Fibroblast of mammary gland (primary cell): ENCODE measurements at places on chromosomes 2 and 18.

DNA sequence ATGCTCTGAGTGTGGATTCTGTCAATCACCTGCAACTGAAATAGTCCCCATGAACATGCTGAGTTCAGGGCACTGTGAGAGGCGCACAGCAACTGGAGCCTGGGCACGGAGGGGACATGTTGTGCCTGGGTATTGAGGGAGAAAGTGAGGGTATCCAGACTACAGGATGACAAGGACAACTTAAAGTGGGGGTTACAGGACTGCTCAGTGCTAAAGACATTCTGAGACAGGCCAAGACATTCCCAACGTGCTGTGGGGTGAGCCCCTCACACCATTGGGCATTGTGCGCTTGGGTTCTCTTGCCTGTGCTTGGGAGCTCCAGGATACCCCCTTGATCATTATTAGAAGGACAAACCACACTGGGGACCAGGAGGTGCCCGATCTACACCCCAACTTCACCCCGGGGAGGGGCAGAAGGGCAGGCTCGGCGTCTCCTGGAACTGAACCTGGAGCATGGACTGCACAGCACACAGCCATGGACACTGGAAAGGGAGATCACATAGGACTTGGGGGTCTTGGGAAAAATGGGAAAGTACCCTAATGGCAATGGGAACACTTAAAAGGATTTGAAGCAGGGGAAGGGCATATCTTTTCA, 72.5 kb upstream of the HDAC4 start:
- no peak for DNase-seq

DNA sequence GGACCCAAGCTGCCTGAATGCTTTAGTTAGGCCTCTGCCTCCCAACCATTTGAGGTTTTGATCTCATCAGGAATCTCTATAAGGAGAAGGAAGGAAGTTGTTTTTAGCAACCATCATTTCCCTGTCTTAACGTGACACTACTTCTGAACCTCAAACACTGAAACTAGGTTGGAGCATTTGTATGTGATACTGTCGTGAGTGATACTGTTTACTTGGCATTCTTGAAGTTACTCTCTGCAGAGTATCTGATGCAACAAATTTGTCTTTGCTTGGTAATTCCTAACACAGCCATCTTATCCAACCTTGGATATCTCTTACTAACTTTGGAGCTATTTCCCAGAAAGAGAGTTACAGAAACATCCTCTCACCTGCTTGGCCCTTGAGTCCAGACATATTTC, 22.1 kb downstream of the TTLL4 start:
- DNase-seq: no peak

DNA sequence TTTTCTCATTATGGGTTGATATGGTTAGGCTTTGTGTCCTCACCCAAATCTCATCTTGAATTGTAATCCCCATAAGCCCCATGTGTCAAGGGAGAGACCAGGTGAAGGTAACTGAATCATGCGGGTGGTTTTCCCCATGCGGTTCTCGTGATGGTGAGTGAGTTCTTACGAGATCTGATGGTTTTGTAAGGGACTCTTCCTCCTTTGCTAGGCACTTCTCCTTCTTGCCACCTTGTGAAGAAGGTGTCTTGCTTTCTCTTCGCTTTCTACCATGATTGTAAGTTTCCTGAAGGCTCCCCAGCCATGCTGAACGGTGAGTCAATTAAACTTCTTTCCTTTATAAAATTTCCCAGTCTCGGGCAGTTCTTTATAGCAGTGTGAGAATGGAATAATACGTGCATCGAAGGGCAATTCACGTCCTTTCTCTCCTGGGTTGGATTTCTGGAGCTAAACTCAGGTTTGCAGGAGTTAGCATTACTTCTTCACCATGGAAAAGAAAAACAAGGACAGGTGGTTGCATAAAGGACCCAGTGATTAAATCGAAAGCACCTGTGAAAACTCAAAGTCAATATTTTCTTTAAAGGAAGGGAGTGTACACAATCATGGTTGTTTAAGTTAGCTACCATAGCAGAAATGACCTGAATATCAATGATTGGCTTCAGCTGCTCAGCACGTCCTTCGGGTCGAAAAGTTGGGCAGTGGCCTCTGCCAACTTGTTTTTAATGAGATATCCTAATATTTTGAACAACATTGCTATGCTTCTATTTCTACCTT, 54.1 kb downstream of the CDC42EP3 start:
- no peak for DNase-seq

DNA sequence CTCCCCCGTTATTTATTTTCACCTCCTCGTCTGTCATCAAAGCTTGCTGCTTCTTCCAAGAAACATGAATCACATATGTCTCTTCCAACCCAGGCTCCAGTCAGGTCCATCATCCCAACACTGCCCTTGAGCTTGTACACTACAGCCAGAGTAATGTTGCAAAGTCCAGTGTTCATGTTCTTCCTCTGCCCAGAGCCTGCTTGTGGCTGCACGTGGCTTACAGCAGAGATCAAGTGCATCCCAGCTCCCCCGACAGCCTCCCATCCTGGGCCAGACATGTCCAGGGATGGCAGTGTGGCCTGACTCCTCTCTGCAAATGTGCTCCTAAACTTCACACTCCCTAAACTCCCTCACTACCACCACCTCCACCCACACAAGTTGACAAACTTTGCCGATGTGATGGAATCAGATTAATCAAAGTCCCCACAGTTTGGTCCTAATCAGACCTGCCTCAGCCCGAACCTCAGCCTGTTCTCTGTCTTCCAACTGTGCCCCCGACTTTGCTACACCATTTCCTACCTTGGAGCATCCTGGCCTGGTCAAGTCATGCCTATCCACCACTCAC, 54.2 kb upstream of the MAPRE3 start:
- DNase-seq: no peak

GRCh38 chr2:30981096-30981495, 157.1 kb downstream of the GALNT14 start:
- DNase-seq: peak; percentile 9

- peak; percentile 91 for DNase-seq
Measured at GRCh38 chr18:62437235-62438017, 85.4 kb upstream of the ZCCHC2 start.

- no peak for DNase-seq
Measured at GRCh38 chr2:11158916-11159573, 3.8 kb downstream of the SLC66A3 start.

DNA sequence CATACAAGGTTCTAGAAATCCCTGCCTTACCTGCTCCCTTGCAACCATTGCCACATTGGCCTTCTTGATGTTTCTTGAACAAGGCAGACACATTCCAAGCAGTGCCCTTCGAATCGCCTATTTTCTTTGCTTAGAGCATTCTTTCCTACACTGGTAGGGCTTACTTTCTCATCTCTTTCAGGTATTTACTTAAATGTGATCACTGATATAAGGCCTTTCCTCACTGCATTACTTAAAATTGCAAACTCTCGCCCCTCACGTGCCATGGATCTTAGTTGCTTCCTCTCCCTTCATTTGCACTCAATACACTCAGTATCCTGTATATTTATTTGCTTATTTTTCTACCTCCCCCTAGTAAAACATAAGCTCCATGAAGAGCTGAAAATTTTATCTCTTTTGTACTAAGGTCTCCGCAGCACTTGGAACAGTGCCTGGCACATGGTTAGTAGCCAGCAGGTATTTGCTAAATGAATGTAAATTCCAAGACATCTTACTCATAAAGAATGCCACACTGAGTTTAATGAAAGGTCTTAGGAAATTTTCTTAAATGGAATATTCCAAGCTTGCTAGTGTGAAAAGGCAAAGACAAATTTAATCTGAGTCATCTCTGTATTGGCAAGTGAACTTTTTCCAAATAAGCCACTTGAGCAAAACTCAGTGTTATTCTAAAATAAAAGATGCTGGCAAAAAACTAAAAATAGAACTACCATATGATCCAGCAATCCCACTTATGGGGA, 42.4 kb upstream of the FIGN start:
- DNase-seq: peak; percentile 75

- DNase-seq: no peak
Measured at GRCh38 chr18:3952031-3952430, 502.1 kb downstream of the TGIF1 start.

GRCh38 chr2:234091883-234092282, 41.4 kb downstream of the SPP2 start:
- no peak for DNase-seq

- DNase-seq: peak; percentile 6
Measured at GRCh38 chr2:192960945-192961344, 766.2 kb upstream of the TMEFF2 start.

DNA sequence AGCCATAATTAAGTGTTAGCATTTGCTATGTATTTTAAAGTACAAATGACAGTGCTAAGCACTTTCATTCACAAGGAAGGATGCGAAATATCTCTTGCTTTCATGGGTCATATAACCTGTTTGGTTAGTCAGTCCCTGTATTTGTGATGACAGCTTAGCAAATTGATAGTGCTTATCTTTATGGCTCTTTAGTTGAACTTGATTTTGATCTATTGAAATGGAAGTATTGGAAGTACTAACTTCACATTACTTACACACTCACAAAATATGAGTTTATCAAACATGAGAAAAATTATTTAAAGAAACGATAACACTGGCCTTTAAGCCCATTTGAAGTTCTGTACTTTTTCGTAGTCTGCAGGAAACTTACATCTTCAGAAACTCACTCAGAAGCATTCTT, 97.4 kb upstream of the NEUROD1 start:
- DNase-seq: no peak

DNA sequence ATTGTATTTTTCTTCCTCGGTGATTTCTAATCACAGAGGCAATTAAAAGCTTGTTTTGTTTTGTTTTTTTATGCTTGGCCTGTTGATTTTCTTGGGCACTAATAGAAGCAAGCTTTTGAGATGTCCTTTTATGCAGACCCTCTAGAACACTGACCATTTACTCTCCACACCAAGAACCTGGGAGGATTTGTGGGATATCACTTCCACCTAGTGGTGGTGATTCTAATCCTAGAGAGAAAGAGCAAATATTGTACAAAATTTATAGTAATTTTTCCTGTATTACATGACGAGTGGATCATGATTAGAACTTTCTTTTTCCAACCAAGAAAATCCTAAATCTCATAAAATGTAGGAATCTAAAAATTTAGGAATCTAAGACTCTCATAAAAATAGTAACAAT, 23.4 kb downstream of the NEMP2 start:
- peak; percentile 56 for DNase-seq

- DNase-seq: no peak
Measured at GRCh38 chr2:132795220-132795619, 125.2 kb upstream of the LYPD1 start.

DNA sequence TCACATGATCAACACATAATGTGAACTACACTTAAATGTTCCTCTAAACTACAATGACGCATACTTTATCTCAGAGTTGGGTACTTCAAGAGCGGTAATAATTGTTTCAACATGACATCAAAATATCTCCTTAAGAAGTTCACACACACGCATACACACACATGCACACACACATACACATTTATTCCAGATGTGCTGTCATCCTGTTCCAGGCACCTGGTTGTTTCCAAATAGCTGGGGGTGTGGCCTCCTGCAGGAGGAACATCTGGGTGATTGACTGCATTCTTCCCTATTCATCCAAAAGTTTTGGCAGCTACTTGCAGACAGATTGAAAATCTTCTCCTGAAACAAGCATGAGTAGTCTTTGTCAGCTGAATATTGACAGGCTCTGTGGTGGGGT, 37.9 kb upstream of the PIK3C3 start:
- DNase-seq: peak; percentile 64

- peak; percentile 70 for DNase-seq
Measured at GRCh38 chr18:57727952-57728807, 74.9 kb downstream of the ATP8B1 start.

DNA sequence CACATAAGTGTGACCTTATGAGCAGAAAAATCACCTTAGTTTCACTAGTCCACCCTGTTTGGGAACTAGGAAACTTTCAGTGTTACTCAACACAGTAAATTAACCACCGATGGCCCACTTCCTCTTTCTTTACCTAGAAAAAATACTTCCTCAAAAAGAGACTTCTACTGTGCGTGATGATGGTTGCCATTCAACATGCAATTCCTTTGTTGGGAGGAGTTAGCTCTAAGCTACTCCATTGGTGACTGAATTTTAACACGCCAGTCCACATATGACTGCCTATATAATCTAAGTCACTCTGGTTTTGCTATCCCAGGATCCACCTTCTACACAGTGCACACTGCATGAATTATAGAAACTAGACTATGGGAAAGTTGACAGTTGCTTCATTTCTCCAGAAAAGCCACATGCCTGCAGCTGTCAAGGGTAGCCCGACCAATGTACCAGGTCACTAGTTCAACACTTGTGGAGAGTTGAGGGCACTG, 47.8 kb upstream of the REG3G start:
- no peak for DNase-seq

GRCh38 chr2:145040433-145040832, 520.5 kb upstream of the ZEB2 start:
- no peak for DNase-seq

DNA sequence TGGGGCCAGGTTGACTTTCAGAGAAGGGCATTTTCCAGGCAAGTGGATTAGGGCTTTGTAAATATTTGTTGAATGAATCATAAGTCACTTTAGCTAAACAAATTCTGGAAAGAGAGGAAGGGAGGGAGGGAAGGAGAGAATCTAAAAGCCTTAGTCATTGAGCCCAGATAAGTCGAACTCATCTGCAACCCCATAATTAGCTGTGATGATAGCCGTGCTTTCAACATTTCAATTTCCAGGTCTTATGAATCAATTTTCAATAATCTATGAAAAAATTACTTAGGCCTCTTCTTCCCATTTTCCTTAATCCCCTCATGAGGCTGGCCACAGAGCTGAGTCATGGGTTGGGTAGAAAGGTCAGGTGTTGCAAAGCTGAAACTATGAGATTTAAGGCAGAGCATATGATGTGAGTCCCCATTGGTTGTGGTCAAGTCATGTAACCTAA, 111.9 kb upstream of the MAPRE2 start:
- DNase-seq: peak; percentile 75

- DNase-seq: no peak
Measured at GRCh38 chr18:62569081-62569655, 46.3 kb downstream of the ZCCHC2 start.

- peak; percentile 100 for DNase-seq
Measured at GRCh38 chr18:54742659-54743604, 85.3 kb upstream of the RAB27B start.

- no peak for DNase-seq
Measured at GRCh38 chr18:79375441-79376154, 20.1 kb upstream of the NFATC1 start.

- peak; percentile 61 for DNase-seq
Measured at GRCh38 chr2:186256540-186256939, 229.5 kb upstream of the ZC3H15 start.

DNA sequence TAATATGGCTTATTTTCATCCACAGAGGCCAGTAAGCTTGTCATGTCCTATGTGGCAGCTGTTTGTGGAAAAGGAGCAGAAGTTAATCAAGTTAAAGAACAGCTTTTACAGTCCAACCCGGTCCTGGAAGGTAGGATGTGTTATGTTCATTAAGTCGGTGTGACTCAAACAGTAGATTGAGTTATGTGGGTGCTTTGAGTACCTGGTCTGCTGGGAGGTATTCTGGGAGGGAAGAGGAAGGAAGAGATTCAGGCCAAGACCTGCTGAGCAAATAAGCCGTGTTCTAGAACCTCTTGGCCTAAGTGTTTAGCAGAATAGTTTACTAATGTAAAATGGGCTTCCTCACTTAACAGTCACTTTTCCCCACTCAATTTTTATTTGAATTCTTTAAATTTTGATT, 96.2 kb downstream of the MYO1B start:
- no peak for DNase-seq

- DNase-seq: peak; percentile 93
Measured at GRCh38 chr2:32865399-32866068, 81.2 kb upstream of the LTBP1 start.
